T47D (cell line): ENCODE measurements at places on chromosomes 4 and X.

DNA sequence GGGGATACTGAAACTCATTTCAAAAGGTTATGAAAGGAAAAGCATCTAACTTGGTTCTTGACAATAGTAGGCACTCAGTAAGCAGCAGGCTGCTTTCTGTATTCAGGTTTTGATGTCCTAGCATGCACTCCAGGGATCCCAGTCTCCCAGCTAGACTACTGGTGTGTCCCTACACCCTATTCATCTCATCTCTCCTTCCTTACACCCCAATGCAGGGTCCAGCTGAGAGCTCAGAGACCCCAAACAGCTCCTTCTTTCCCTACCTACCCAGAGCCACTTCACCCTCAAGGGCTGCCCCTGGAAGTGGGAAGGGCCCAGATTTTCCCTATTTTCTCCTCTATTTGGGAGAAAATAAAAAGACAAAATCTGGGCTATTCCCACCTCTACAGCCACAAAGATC is 1.6 kb upstream of the EFNB1 start:
- no peak for DNase-seq

DNA sequence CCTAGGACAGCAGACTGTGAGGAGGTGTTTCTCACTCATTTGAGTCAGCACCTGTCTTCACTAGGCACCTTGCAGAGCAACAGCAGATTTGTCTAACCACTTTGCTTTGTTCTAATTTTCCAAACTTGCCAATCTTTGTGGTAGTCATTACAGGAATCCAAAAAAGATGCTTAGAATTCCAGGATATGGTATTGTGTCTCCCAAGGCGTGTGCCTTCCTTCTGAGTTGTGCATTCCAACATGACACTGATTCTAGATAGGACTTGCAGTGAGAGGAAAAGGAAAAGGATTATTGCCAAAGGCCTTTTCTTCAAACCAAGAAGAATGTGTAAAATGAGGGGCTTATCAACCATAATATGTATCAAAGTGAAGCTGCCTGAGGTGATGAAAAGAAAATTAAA is 126.2 kb downstream of the MAPK10 start:
- DNase-seq: no peak

DNA sequence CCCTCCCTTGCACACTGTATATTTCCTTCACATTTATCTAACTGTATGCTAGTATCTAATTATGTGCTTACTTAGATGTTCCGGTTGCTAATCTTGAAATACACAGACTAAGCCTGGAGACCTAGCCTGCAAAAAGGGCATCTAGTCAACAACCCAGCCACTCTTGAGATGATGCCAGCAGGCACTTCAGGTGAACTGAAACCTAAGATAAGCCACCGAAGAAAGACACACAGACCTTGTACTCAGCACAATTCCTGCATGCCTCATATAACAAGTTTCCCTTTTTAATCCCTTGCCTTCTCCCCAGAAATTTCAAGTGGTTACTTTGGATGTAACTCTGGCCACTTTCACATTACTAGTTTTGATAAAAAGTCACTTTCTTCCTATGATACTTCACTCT is 2506.6 kb downstream of the ARAP2 start:
- DNase-seq: no peak

GRCh38 chr4:5927747-5928146 is 34.9 kb upstream of the CRMP1 start:
- DNase-seq: no peak

DNA sequence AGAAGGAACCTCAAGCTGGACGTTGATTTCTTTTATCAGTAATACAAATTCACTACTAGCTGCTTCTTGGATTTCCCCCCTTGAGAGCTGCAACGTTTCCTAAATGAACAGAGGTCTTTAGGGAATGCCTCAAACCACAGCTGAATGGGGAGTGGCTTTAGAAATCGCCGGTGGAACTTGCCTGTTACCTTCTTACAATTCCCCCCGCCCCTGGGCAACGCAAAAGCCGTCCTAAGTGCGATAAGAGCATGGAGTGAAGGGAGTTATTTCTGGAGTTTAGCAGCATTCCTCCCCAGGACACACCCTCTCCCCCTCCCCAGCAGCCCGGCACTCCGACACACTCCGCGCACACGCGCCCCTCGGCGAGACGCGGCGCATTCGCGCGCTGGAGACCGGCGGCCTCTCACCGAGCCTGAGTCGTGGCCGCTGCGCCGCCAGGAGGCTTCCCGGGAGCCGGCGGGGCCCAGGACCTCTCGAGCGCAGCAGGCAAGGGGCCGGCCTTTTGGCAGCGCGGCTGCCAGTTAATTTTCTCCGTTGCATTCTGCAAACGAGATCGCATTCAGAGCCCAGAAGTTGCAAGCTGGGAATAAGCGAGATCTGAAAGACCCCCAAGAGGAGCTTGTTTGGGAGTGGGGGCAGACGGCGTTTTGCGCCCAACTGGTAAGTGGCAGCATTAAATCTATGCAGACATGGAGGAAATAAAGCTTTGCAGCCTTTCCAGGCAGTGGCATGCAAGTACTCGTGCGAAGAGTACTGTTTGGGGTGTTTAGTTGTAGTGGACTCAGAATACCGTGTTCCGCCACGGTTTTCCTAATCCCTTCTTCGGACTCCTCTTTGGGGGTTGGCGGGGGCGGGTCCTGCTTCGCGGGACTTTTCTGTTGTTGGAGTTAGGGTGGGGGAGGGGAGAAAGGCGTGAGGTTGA is 134.7 kb downstream of the PALLD start:
- DNase-seq: peak; percentile 72

GRCh38 chrX:78513971-78514738 is 145.0 kb downstream of the RTL3 start:
- no peak for DNase-seq

DNA sequence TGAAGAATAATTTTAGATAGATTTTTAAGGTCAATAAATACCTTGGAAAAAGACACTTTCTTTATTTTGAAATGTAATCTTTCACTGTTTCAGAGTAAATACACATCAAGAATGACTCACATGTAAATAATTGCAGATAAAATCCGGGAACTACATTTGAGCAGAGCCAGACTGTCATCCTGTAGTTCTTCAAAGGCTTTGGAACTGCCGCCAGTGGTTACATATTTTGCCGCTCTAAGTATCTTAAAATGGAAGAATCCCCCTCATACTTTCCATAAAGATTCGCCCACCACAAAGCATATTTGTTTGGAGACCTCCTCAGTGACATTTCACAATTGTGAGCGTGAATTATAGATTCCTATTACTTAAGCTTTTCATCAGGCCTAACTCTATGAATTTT is 607.8 kb upstream of the ZFP42 start:
- DNase-seq: no peak

- DNase-seq: no peak
These were observed 22.8 kb upstream of the MAML3 start for GRCh38 chr4:140176735-140177134.

DNA sequence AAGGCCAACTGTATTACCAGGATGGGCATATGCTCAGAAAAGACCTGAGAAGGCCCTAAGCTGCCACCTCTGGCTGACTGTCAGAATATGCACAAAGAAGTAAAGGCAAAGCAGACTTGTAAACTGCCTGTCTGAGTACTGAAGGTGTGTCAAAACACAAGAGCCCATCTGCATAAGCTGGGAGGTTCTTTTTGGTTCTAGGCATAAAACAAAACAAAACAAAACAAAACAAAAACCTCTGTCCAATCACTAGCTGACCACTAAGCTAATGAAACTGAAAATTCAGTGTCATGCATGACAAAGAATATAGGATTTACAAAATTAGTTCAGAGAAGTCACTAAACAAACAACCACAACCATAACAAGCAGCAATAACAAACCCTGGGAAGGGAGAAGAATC is 20.6 kb downstream of the SH3D19 start:
- DNase-seq: no peak

DNA sequence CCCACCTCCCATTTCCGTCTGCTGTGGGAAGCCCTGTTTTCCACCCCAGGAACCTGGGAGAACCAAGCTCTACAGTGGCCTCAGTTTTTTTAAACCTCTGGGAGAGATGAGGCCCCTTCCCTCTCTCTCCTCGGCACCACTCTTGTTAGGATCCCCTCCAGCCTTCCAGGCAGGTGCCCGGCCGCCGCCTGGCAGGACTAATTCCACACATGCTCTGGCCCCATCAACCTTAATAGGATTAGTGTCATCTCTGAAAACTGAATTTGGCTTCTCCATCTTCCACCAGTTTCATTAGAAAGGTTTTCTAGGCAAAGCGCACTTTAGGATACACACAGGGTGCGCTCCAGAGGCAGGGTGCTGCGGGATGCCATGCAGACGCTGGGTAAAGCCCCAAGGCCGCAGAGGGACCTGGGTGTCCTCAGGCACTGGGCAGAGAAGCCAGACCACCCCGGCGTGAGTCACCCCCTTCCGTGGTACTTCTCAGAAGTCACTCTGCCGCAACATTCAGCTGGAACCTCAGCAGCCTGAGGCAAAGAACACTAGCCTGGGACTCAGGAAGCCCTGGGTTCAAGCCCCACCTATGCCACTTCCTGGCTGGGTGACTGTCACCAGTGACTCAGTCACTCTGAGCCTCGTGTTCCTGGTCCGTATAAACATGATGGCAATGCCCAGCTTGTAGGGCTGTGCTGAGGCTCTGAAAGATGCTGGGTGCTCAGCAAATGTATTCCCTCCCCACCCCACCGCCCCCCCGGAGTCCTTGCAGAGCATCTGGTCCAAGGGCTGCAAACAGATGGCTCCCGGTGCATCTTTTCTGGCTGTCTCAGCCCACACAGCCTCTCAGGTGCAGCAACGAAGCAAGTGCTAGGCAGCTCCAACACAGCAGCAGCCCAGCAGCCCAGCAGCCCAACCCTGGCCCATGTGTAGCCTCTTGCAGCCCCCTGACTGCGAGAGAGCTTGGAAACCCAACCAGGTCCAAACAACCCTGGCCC is 29.1 kb downstream of the PPP2R2C start:
- DNase-seq: no peak

GRCh38 chr4:94228493-94229216 is 21.0 kb downstream of the SMARCAD1 start:
- DNase-seq: no peak

DNA sequence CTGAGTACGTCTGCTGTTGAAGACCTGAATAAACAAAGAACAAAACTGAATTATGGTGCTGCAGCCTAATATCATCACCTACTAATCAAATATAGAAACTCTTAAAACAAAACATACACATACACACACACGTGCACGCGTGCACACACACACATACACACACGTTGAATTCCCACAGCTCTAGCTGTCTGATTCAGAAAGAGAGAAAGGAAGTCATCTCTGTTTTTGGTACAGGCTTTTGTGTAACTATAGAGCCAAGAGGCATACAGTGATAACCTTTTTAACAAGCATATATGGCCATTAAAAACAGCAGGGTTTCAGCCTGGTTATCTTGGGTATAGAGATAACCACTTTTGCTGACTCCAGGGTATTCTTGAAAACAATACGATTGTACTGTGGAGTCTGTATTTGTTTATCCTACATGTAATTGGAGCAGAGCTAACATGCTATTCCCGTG is 823.2 kb downstream of the CCSER1 start:
- DNase-seq: no peak

DNA sequence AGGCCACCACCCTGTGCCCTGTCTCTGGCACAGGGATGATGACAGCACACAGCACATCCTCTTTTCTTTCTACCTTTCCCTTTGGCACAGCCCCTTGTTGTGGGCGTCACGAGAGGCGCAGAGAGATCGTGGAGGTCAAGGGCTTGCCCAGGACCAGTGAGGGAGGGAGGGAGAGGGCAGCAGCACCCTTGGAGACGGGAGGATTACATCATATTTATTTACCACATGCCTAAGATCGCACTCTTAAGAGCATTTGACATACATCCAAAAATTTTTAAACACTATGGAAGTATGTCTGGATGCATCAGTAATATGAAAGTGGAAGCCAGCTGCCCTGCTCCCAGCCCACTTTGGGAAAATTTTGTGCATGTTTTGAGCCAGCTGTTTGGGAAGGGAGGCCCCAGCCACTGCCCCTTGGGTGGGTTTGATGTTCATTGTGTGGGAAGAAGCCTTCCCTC is 12.7 kb downstream of the WFS1 start:
- peak; percentile 31 for DNase-seq

- no peak for DNase-seq
These were observed 226.3 kb upstream of the PGRMC2 start for GRCh38 chr4:128513664-128514484.

DNA sequence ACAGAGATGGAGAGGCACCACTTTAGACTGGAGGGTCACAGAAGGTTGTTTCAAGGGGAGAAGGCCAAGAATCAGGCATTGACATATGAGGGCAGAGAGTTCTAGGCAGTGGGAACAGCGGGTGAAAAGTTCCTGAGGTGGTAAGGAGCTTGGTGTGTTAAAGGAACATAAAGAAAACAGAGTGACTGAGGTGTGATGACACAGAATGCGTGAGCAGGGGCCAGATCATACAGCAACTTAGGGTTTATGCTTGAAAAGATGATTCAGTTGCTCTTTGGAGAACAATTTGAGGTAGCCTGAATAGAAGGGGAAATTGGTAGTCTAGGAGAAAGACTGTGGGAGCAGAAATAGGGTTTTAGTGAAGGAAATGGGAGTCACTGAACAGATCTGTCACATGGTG is 179.2 kb downstream of the AMELX start:
- no peak for DNase-seq

- no peak for DNase-seq
These were observed 122.8 kb upstream of the FAT1 start for GRCh38 chr4:186846426-186846825.

- no peak for DNase-seq
These were observed 76.0 kb upstream of the SRD5A3 start for GRCh38 chr4:55269995-55270394.

DNA sequence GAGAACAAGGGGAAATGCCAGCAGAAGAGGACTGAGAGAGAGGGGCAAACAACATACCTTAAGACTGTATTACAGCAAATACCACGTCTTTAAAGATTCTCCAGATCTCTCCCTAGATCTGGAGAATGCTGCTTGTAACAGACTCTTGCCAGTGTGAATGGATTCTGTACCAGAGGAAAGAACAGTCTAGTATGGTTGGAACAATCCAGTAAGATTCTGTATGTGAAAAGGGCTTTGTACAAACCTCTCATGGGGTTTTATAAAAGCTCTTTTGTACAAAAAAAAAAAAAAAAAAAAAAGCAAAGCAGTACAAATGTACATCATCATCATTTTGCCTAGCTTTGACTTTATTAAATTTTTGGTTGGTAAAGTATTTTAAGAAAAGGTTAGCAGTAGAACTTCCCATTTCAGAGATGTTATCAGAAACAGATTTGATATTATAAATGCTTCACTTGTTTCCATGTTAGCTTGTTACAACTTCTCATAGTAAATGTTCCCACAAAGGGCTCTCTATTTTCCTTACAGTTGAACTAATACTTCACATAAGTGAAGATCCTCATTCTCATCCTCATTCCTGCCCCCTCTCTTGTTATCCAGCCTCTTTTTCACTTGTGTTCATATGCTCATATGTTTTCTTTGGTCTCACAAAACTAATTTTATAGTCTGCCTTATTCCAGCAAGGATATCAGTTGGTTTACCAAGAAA is 144.2 kb downstream of the EDA start:
- no peak for DNase-seq

DNA sequence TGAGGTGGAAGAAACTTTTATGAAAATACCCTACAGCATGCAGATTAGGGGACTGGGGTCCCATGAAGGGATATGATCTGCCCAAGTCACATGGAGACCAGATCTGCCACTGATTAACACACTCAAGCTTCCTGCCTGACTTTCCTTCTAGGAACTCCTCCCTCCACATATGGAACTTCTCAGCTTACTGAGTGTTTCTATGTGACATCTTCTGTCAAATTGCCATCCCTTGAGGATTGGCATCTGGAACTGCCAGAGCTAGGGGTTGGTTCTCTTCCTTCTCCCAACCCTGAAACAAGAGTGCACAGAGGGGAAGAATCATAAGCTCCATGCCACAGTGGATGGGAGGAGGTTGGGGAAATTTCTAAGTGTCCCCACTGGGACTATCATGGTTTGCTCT is 150.6 kb upstream of the MBNL3 start:
- no peak for DNase-seq

GRCh38 chr4:89303177-89303576 is 4.4 kb downstream of the GPRIN3 start:
- DNase-seq: no peak
